ENCODE measurements at places on chromosomes 7 and 10.
A peak's percentile ranks its signal among the peaks of the same experiment; 100 is the strongest.

DNA sequence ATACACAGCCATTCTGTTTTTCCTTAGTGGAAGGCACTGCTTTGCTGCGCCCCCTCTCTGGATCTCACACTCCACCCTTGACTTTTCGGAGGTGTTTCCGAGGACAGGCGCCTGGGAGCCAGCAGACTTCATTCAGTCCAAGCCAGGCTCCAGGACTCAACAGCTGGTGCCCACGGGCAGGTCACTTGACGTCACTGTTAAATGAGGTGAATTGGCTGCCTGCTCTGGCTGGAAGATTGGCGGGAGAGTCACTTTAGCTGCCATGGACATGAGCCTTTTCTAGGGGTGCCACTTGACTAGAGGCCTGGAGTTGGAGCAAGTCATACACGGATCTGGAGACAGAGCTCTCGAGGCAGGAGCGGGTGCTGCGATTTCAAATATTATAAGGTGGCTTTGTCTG, 3.2 kb downstream of the HTRA1 start:
- no peak for DNase-seq

GRCh38 chr7:37440738-37441385, 7.8 kb downstream of the ELMO1 start:
- no peak for DNase-seq

DNA sequence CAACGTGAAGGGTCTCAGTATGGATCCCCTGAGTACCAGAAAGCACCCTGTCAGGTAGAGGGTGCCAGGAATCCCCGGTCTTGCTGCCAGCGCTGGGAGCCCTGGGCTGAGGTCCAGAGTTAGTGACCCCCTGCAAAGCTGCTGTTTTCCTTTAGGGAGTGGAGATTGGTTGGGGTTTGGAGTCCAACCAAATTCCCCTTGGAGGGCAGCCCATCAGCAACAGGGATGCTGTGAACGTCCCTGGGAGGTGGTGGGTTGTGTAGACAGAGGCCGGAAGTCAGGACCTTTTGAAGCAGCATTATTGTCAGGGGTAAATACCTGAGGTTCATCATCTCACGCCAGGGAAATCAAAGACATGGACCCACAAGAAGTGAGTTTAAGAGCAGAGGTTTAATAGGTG, 104.2 kb downstream of the COL26A1 start:
- DNase-seq, result no peak

DNA sequence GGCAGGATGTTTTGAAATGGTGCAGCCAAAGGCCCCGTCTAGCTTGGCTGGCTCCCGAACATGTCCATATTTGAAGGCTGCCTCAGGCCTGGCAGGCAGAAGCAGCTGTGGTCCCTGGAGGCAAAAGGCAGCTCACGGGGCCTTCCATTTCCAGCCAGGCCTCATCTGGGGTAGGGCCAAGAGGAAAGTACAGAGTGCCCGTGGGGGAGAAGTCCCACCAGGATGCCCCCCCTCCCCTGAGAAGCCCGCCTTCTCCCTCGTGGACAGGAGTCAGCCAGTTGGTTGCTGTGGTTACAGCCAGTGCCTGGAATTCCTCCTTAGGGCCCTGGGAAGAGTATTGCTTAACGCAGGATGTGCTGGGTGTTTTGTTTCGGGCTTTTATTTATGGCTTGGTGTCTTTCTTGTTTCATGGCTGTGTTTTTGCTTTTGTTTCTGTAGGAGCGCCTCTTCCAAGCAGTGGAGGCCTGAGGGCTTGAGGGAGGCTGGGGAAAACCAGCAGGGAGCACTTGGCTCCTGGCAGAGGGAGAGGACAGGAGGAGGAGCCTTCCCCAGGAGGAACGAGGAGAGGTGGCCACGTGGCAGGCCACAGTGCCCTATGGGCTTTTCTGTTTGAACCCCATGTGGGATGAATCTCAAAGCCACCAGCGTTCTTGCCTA, 45.4 kb downstream of the CHST3 start:
- peak; percentile 98 for DNase-seq

GRCh38 chr7:84230491-84230890, 35.9 kb upstream of the SEMA3A start:
- DNase-seq, result no peak

DNA sequence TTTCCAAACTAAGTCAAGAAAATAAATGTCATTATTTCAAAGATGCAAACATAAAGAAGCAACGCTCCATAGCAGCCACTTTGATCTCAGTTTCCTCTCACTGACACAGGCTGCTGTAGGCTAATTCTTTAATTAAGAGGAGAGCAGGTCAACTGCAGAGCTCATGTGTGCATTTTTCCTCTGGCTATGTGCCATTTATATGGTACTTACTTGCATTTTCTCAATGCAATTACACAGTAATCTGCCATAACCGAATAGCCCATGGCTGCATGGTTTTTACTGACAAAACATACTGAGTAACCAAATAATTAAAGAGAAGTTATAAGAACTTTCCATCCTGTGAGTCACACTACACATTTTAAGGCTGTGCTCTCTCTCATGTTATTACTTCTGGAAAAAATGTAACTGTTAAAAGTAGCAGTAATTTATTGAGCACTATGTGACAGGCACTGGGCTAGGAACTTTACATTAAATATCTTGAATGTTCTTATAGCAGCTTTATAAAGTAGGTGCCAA, 122.0 kb downstream of the ELAPOR2 start:
- DNase-seq, result no peak

- DNase-seq, result no peak
These were observed 119.3 kb upstream of the SEMA3D start for GRCh38 chr7:85306115-85306514.

DNA sequence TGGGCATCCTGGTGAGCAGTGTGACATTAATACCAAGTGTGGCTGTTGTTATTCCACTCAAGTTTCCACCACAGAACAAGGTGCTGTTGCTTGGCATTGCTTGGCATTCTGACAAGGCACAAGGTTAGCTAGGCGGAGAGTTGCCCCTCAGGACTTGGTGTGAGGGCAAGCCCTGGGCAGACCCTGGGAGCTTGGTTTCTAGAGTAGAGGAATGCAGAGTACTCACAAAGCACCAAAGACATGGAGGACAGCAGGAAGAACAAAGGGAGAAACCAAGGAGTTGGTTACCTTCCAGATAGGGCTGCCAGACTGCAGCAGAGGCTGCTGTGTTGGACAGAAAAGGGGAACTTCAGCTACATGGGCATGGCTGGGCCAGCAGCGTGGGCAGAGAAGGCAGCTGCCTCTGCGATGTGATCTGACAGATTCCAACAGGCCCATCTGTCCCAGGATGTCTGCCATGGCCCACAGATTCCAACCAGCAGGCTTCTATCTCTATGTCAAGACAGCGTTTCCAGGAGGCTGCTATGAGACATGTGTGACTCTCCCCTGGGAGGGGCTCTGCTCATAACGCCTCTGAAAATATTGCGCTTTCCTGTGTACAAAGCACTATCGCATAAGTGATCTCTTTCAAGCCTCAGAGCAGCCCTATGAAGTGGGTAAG, 1.8 kb downstream of the GOLGA7B start:
- DNase-seq, result no peak

DNA sequence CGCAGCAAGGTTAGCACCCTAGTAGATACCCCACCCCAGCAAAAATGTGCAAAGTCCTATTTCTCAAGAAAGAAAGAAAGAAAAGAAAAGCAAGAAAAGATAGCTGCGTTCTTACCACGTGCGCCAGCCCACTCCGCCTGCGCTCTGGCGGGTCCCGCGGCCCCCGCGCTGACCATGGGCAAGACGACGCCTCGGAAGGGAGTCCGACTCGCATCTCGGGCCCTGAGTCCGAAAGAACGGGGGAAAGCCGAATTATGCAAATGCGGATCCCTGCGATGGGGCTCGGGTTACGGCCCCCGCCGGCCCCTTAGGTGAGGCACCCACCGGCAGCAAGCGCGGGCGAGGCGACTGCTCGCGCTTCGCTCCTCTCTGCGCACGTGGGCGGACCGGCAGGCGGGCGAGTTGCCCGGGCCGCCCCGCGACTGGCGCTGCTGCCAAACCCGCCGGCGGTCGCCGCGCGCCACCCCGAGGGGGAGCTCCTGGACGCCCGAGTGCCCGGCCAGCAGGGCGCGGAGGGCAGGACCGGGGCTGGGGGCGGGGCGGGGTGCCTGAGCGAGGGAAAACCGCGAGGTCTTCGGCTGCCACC, 2.4 kb upstream of the EGR2 start:
- no peak for DNase-seq

GRCh38 chr7:114539575-114539974, 125.0 kb downstream of the FOXP2 start:
- no peak for DNase-seq

- no peak for DNase-seq
These were observed 98.8 kb downstream of the SDK1 start for GRCh38 chr7:3399858-3400257.

GRCh38 chr7:1951159-1951536, 281.1 kb downstream of the ELFN1 start:
- DNase-seq, result no peak
